Activated T-helper 2 cell treated with anti-CD3 and anti-CD28 coated beads, Interferon-gamma antibody, Interleukin-2, Interleukin-4, amounts not matched to agents 10 μg/mL and 5 μg/mL and 100 μg/mL, durations not matched to agents 14 hours and 24 hours and 36 hours (primary cell): ENCODE measurements at places on chromosomes 7 and 10.

DNA sequence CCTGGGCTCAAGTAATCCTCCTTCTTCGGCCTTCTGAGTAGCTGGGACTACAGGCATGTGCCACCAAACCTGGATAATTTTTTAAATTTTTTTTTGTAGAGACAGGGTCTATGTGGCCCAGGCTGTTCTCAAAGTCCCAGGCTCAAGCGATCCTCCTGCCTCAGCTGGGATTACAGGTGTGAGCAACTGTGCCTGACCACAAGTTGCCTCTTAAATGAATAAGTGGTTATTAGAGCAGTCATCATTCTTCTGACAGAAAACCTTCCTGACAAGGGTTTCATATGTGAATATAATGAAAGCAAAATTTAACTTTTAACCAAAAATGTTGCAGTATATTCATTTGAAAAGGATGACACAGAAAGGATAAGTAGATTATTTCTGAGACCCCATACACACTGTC, 532.5 kb downstream of the GRM8 start:
- H3K4me3 ChIP-seq = no peak overlapping the region
- no peak for DNase-seq
- no peaks in the 10 kb centered on the region for H3K4me1 ChIP-seq
- H3K36me3 ChIP-seq = no peaks in the 10 kb centered on the region
- H3K27me3 ChIP-seq = no peaks in the 10 kb centered on the region

DNA sequence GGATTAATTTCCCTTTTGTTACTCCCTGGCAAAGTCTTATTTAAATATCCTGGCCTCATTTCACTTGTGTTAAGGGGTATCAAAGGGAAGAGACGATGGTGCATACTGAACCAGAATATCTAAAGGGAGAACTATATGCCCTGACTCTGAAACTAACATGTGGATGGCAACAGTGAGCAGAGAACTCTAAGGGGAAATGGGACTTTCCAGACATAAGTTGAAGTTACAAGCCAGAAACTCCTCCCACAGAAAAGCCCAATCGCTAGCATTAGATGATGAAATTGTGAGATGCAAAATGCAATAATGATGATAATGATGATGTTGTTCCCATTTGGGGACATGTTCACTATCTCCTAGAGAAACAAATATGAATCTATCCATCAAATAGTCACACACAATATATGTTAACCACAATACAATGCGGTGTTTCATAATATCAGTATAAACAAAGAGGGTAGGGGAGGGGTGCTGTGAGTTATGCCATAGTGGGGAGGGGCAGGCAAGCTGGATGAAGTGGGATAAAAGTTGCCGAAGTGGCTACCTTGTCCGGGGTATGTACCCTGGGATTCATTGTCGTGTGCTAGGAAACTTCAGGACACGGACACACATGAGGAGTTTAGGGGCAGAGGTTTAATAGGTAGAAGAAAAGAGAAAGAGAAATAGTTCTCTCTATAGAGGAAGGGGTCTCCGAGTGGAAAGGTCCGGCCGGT, 37.1 kb downstream of the TMEM229A start:
- no peaks in the 10 kb centered on the region for H3K36me3 ChIP-seq
- no peaks in the 10 kb centered on the region for H3K4me1 ChIP-seq
- no peak overlapping the region for H3K4me3 ChIP-seq
- H3K27me3 ChIP-seq = no peaks in the 10 kb centered on the region
- H3K27ac ChIP-seq = no peak overlapping the region

DNA sequence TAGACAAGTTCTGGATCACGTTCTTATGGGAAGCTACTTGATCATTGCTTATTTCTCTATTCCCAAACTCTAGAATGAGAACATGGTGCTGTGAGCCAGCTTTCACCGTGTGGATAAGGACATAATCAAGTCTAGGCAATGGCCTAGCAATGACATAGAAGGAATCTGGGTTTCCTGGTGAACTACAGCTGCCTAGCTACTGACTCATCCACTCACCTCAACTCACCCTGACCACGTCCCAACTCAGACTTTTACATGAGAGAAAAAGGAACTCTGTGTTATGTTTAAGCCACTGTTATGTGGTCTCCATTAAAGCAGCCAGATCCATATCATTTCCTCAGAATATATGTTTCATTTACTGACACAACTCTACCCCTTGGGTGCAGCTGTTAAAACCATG, 18.8 kb upstream of the MET start:
- no peak overlapping the region for H3K27ac ChIP-seq
- no peak for DNase-seq
- peaks cover 5% of the 10 kb centered on the region for H3K4me1 ChIP-seq
- no peak overlapping the region for H3K4me3 ChIP-seq
- H3K36me3 ChIP-seq = no peaks in the 10 kb centered on the region

- H3K27ac ChIP-seq = no peak overlapping the region
- H3K27me3 ChIP-seq = no peaks in the 10 kb centered on the region
- H3K4me3 ChIP-seq = no peak overlapping the region
- H3K36me3 ChIP-seq = no peaks in the 10 kb centered on the region
Observed at GRCh38 chr7:134847851-134848588, 68.6 kb downstream of the CALD1 start.

- peaks cover 31% of the 10 kb centered on the region for H3K36me3 ChIP-seq
- no peak overlapping the region for H3K27ac ChIP-seq
- H3K27me3 ChIP-seq = no peaks in the 10 kb centered on the region
Observed at GRCh38 chr7:36984041-36984521, 259.8 kb upstream of the AOAH start.

DNA sequence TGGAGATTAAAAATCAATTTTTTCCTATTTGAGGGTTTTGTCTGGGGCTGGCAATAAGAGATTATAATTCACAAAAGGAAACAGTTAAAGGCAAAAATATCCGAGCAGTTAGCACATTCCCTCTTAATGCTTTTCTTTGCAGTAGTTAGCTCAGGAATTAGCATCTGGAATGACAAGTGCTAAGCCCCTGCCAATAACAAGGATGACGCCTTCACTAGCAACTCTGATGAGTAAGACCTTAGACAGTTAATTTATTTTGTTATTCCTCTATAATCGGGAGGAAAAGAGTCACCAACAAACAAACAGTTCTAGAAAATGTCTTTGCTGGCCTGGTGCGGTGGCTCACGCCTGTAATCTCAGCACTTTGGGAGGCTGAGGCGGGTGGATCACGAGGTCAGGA, 151.3 kb downstream of the TRIL start:
- DNase-seq = no peak
- H3K27me3 ChIP-seq = no peaks in the 10 kb centered on the region
- no peaks in the 10 kb centered on the region for H3K4me1 ChIP-seq
- no peak overlapping the region for H3K27ac ChIP-seq

DNA sequence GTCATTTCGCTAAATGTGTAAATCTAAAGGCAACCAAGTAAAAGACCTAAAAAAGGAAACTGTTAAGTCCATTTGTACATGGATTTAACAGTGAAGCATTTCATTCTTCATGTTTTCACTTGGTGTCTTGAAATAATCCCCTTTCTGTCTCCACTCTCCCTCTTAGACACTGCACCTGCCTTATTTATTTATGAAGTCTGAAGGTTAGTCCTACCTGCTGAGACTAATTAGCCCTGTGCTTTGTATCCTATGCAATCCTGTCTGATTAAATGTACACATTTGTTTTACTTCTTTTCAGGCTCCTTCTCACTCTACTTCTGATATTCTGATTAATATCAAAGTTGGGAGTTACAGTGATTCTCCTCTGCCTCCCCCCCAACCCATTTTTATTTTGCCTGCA, 1.9 kb upstream of the TCF7L2 start:
- H3K27ac ChIP-seq = no peak overlapping the region
- H3K4me3 ChIP-seq = no peak overlapping the region
- peaks cover 61% of the 10 kb centered on the region for H3K27me3 ChIP-seq
- DNase-seq = no peak
- peaks cover 4% of the 10 kb centered on the region for H3K36me3 ChIP-seq
- peaks cover 16% of the 10 kb centered on the region for H3K4me1 ChIP-seq

DNA sequence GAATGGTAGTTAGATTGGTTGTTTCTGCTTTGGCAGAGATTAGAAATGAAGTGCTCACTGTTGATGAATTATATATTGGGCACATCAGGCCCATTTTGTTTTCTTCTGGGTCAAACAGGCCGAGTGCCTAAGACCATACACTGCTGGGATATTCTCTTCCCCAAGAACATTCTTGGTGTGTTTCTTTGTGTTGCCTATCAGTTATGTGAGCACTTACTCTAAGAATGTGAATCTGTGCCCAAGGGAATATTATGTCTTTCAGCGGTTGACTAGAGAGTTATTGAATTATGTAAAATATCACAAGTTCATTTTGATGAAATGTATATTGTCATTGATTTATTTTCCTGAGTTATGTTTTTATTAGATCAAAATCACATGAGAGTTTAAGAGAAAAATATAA, 255.5 kb upstream of the SMIM30 start:
- no peak overlapping the region for H3K4me3 ChIP-seq
- H3K27ac ChIP-seq = no peak overlapping the region
- no peaks in the 10 kb centered on the region for H3K4me1 ChIP-seq
- H3K36me3 ChIP-seq = no peaks in the 10 kb centered on the region
- DNase-seq = no peak
- no peaks in the 10 kb centered on the region for H3K27me3 ChIP-seq

- peaks cover 12% of the 10 kb centered on the region for H3K4me1 ChIP-seq
- H3K4me3 ChIP-seq = no peak overlapping the region
- peaks cover 36% of the 10 kb centered on the region for H3K36me3 ChIP-seq
- DNase-seq = no peak
Observed at GRCh38 chr10:30897048-30897447, 134.6 kb downstream of the ZNF438 start.

DNA sequence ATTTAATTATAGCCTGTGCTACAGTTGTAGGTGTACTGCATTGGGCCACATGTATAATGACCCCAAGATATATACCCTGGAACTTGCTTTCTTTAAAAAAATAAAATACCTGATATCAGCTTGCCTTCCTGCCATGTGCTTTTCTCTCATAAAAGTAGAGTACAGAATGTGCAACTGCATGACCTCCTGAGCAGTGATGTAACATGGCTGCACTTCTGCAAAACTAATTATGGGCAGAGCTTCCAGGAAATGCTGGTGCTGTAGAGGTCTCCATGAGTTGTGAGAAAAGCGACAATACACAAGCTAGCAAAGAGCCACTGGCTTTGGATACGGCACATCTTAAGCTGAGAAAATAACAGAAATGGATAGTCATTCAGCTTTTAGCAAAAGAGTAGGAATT, 6.5 kb upstream of the ERLIN1 start:
- H3K4me1 ChIP-seq = peaks cover 23% of the 10 kb centered on the region
- no peak for DNase-seq
- H3K27me3 ChIP-seq = no peaks in the 10 kb centered on the region
- no peak overlapping the region for H3K27ac ChIP-seq

DNA sequence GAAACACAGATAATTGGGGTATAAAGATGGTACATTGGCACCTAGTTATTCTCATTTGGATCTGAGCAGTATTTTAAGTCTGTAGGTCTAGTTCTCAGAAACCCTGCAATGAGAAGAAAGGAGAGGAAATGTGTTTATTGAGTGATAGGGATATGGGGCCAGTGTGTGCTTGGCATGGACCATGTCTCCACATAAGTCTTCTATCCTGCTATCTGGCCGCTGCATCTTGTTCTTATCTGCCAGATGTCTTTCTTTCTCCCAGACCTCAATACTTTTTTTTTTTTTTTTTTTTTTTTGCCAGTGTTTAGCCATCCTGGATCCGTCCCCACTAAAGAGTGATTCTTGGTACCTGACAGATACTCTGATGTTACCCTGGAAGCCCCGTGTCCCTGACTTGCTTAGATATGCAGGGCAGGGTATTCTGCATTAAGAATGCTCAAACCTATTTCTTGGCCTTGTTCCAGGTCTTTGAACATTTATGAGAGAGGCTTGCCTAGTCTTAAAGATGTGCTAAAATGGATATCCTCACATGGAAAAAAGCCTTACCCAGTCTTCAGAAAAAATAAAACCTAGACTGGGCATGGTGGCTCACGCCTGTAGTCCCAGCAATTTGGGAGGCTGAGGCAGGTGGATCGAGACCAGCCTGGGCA, 10.0 kb downstream of the MTURN start:
- no peaks in the 10 kb centered on the region for H3K27me3 ChIP-seq
- H3K4me1 ChIP-seq = peaks cover 3% of the 10 kb centered on the region
- H3K27ac ChIP-seq = no peak overlapping the region
- DNase-seq = no peak
- no peaks in the 10 kb centered on the region for H3K36me3 ChIP-seq

DNA sequence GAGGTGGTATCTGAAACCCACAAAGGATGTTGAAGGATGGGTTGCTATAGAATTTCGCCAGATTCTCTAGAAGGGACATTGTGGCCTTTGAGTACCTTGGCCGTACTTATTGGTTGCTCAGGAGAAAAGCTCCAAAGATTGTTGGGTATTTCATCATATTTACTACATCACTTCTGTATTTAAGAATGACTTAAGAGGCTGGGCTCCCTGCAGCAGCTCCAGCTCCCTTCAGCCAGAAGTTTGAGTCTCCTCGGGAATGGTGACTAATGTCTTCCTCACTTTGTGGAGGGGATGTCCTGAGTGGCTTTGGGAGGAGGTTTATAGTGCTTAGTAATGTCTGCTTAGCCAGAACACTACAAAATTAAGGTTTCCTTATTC, 18.1 kb downstream of the MINDY4 start:
- no peaks in the 10 kb centered on the region for H3K4me1 ChIP-seq
- no peaks in the 10 kb centered on the region for H3K27me3 ChIP-seq
- no peaks in the 10 kb centered on the region for H3K36me3 ChIP-seq
- no peak overlapping the region for H3K4me3 ChIP-seq
- DNase-seq = no peak

- no peaks in the 10 kb centered on the region for H3K36me3 ChIP-seq
- peaks cover 11% of the 10 kb centered on the region for H3K4me1 ChIP-seq
- H3K27ac ChIP-seq = no peak overlapping the region
- peak overlapping the region; percentile 84 for H3K4me3 ChIP-seq
- peaks cover 41% of the 10 kb centered on the region for H3K27me3 ChIP-seq
Observed at GRCh38 chr7:36367561-36368077, 22.0 kb upstream of the ANLN start.

DNA sequence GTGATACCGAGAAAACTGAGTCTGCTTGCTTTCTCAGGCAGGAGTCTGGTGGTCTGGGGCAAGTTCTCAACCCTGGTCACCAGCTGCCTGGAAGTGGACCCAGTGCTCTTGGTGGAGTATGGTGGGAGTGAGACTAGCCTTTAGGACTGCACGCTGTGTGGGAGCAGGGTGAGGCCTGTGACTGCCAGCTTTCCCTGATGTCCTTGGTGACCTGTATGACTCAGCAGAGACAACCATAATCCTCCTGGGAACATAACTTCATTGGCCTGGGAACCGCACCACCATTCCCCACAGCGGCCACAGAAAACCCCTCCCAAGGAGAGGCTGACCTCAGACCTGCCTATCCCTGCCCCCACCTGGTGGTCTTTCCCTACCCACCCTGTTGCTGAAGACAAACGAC, 139.5 kb upstream of the CHRM2 start:
- no peak overlapping the region for H3K4me3 ChIP-seq
- H3K4me1 ChIP-seq = no peaks in the 10 kb centered on the region
- DNase-seq = no peak
- no peak overlapping the region for H3K27ac ChIP-seq

GRCh38 chr7:87564296-87564963, 36.3 kb downstream of the ABCB1 start:
- H3K36me3 ChIP-seq = no peaks in the 10 kb centered on the region
- no peak for DNase-seq
- H3K27me3 ChIP-seq = no peaks in the 10 kb centered on the region
- H3K27ac ChIP-seq = no peak overlapping the region
- peaks cover 2% of the 10 kb centered on the region for H3K4me1 ChIP-seq

- no peak overlapping the region for H3K4me3 ChIP-seq
- H3K36me3 ChIP-seq = peaks cover 87% of the 10 kb centered on the region
- no peak for DNase-seq
- H3K4me1 ChIP-seq = peaks cover 17% of the 10 kb centered on the region
- H3K27me3 ChIP-seq = no peaks in the 10 kb centered on the region
Observed at GRCh38 chr7:47968847-47969774, 10.3 kb downstream of the HUS1 start.

- H3K36me3 ChIP-seq = peaks cover 81% of the 10 kb centered on the region
- H3K27me3 ChIP-seq = no peaks in the 10 kb centered on the region
- no peak overlapping the region for H3K4me3 ChIP-seq
- no peak for DNase-seq
Observed at GRCh38 chr10:112407696-112408095, 33.8 kb downstream of the ACSL5 start.
